ENCODE measurements at places on chromosomes 12 and 14.
A peak's percentile ranks its signal among the peaks of the same experiment; 100 is the strongest.

GRCh38 chr12:48197549-48197970, 5.5 kb downstream of the OR10AD1 start:
- no peak for DNase-seq

DNA sequence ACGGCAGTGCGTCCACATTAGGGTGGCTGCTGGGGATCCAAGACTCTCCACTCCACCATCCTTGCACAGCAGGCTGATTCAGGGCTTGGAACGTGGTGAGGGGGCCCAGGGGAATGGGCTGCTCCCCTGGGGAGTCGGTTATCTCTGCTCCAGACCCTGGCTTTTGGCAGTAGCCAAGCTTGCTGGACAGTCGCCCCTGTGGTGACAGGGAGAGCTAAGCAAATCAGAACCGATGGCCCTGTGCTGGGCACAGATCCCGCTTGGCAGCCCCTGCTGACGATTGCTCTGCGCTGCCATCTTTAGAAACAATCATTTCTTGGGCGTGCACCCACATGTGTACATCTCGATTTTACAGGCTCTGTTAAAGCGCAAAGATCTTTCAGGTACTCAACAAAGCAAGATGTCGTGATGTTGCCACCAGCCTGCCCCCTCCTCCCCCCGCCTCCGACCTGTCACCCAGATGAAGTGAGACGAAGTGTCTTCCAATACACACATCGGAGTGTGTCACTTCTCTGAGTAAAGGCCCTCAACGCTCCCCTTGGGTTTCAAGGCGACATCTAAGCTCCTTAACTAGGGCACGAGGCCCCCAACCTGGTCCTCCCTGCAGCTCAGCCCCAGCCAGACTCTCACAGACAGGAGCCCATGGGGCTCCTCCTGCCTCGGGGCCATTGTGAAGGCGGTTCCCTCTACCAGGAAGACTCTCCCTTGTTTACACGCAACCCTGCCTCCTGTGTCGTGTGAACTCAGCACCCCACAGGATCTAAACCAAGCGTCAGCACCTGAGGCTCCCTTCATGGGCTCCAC, 55.6 kb downstream of the PITPNM2 start:
- no peak for DNase-seq

GRCh38 chr14:63960926-63961567, 108.2 kb downstream of the SYNE2 start:
- no peak for DNase-seq

- no peak for DNase-seq
Observed at GRCh38 chr12:60191676-60192359, 596.0 kb downstream of the SLC16A7 start.

GRCh38 chr12:127278351-127278750, 988.6 kb upstream of the TMEM132C start:
- no peak for DNase-seq

- no peak for DNase-seq
Observed at GRCh38 chr14:102883089-102883541, 39.3 kb upstream of the AMN start.

- DNase-seq: no peak
Observed at GRCh38 chr12:7107636-7108002, 1.4 kb downstream of the C1RL start.

DNA sequence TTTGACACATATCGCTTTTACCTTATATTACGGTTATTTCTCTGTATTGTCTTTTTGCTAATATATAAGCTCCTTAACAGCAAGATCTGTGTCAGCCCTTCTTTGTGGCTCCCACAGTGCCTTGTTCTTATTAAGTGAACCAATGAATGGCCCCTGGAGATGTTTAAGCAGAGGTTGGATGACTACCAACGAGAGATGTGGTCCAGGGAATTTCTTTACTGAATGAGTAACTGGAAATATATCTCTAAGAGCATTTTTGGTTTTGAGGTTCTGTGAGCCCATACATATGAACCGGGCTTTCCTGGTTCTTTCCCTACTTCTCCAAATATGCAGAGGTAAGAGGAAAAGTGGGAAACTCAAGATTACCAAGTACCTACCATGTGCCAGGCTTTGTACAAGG, 23.5 kb downstream of the CALCOCO1 start:
- DNase-seq: no peak

DNA sequence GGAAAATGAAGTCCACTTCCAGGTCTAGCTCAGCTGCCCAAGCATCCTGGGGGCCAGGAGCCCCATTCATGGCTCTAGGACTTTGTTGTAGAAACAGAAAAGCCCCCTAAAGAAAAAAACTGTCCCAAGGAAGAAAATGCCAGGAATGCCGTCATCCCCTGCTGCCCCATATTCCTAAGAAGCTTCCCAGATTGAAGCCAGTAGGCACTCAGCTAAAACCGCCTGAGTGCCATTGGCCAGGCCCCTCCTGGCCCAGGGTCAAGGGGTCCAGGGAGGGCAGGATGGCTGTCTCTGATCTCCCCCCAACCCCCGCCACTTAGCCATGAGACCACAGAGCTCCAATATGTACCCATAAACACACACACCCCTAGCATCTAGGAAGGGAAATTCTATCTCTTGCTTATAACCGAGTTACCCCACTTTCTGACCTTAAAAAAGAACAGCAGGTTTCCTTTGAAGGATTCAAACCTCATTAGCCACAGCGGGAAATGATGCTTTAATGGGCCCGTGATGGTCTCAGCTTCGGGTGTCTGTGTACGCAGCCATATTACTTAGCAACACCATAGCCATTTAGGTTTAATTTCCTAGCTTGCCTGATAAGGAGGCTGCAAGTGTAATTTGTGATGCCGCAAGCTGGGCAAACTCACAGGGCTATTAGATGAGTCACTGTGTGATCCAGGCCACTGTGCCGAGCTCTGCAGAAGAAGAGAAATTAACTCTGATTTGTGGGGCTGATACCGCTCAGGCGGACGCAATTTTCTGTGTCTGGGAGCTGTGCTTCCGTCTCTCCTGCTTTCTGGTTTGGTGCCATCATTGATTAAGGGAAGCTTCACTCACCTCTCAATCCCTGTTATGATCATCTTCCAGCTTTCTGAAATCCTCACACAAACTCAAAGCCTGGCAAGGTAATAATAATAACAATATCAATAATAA, 84.2 kb downstream of the GCH1 start:
- DNase-seq: no peak

DNA sequence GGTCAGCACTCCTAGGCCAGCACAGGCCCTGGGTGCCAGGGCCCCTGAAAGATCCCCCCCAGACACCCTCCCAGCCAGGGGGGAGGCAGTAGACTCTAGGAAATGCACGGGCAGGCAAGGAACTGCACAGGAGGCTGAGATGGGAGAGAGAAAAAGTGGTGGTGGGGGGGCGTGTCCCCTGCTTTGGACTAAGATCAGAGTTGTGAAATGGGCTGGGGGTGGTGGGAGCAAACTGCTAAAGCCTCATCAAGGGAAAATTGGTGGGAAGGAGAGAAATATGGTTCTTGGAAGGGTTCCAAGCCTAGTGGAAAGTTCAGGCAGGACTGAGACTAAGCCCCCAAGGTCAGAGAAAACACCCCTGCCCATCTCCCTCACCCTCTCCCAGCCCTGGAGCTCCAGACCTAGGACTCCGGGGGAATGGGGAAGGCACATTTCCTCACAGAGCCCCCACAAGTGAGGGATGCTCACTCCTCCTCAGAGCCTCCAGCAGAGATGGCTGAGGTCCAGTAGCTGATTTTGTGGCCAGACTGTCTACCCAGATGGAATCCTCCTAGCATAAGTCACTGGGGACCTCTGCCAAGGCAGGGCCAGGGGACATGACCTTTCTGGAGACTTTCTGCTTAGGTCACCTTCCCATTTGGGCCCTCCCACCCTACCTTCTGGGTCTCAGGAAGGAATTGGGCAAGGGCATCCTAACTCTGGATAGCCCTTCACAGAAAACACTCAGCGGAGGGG, 29.8 kb downstream of the FIGNL2 start:
- DNase-seq: no peak

DNA sequence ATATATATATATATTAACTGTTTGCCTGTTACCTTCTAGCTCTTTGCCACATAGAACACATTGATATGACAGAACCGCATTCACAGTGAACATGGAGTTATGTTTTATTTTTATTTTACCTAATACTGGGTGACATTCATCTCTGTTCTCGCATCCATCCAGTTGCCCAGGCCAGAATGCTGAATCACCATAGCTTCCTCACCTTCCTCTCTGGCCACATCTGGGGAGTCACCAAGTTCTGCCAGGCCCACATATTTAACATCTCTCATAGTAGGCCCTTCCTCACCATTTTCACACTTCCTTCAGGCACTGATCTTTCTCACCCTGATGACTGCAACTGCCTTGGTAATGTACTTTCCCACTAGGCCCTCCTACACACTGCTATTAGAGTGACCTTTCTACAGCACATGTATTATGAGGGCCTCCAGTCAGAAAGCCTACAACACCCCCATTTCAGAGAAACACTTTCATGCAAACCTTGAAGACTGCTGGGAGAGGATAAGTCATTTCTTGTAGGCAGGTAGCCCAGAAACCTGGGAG, 106.8 kb downstream of the LGR5 start:
- no peak for DNase-seq

- DNase-seq: peak; percentile 58
Observed at GRCh38 chr14:100408350-100409002, 85.3 kb downstream of the SLC25A47 start.

GRCh38 chr14:77542421-77543239, 44.0 kb upstream of the ISM2 start:
- DNase-seq: no peak

GRCh38 chr12:111368291-111368787, 556 bp downstream of the PHETA1 start:
- no peak for DNase-seq

- DNase-seq: no peak
Observed at GRCh38 chr14:44961151-44961553, 595 bp downstream of the KLHL28 start.

GRCh38 chr12:7396418-7396817, 47.5 kb downstream of the CD163L1 start:
- DNase-seq: no peak

DNA sequence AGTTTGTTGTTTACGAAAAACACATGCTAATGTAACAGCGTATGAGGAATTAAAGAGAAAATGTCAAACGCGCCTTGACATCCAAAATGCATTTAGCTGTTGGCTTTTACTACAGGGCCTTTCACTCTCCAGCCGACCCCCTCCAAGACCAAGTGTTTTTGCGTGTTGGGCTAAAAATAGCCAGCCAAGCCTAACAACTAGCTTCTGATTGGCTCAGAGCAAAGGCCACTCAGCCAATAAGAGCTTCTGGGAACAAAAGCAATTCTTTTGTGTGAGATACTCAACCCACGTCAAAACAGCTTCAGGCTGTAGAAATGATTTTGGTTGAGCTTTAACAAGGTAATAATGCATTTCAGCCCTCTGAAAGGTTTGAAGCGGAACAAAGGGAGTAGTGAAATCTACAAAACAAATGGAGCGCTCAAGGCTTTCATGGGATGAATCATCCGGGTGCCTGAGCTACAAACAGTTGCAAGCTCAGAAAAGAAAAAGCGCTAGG, 198.7 kb upstream of the DCN start:
- DNase-seq: no peak

DNA sequence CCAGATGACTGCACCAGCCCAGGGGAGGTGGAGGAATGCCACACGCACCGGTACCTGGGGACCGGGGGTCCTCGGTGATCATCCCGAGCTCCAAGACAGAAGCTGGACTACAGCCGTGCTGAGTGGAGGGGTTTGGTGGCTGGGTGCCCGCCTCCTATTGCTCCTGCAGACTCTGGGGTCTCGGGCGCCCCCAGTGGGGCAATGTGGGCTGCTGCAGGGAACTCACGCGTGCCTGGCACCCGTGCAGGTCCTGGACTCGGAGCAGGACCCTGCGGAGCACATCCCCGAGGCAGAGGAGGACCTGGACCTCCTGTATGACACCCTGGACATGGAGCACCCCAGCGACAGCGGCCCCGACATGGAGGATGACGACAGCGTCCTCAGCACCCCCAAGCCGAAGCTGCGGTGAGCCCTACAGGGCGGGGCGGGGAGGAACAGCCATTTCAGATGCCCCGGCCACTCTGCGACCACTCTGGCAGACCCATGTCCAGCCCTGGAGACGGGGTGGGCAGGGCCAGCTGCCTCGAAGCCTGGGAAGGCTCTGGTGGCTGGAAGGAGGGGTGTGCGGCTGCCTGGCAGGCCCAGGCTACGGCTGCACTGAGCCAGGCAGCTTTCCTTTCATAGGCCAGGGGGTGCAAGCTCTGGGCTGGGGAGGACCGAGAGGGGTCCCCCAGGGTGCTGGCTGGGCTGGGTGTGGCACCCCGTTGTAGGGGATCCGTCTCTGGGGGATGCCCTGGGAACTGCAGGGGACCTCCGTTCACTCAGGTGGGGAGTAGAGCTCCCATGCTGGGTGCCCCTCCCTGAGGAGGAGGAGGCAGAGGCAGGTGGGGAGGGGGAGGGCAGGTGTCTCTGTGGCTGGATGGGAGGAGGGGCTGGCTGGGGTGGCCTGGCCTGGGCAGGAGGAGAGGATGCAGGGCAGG, 21.6 kb upstream of the TEX22 start:
- no peak for DNase-seq

GRCh38 chr14:75770635-75771034, 109.6 kb downstream of the TTLL5 start:
- DNase-seq: no peak

DNA sequence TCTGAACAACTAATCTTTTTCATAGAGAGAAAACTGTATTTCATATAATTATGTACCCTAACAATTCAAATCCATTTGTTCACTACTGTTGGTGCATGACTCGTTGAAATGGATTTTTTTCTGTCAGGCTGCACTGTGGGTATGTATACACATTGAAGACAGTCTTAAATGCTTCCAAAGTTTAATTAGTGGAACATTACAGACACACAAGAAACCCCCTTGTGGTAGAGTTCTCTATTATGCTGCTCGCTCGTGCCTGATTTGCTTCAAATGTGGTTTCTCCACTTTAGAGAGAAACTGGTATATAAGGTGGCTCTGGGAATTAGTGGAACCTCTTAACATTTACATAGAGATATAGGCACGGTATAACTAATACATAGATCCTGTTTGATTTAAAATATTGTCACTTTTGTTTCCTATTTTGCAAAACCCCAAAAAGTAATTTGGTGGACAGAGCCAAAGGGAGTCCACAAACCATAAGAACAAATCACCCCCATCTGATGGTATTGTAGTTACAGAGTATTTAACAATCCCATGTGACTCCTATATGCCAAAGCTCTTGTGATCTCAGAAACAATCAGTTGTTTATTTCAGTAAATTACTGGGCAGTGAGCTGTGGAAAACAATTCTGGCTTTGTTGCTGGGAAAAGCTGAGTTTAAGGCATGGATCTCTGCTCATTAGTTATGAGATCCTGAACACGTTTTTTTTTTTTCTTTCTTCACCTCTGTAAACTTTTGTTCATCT, 159.5 kb downstream of the BRMS1L start:
- no peak for DNase-seq

DNA sequence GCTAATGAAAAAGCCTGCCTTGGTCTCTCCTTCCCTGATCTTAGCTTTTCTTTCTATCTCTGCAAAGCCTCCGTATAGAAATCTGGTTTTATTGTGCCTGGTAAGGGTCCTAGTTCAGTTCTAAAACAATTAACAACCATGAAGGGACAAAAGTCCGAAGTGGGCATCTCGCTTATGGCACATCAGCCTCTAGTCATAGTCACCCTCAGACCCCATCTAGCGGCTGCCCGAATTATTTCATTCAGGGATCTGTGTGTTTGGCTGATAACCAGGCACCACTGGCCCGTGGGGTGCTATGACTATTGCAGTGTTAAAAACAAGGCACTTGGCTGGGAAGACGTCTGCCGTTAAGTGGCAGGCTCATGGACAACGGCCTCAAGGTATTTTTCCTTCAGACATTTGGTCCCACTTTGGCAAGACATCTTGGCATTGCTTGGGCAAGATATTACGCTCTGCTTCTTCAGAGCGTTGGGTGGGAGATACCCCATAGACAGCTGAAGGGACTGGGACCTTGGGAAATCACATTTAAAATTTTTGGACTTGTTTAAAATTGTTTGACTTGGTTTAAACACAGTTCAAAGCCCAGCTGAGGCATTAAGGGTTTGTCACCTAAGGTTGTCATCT, 87.1 kb downstream of the SINHCAF start:
- DNase-seq: no peak

Data from RWPE2 (cell line).